ENCODE measurements at places on chromosomes 6 and 20.

GRCh38 chr6:42778122-42778521 lies 3.7 kb upstream of the BICRAL start:
- no peak for DNase-seq
- no peak overlapping the region for H3K4me3 ChIP-seq
- peaks cover 2% of the 10 kb centered on the region for H3K36me3 ChIP-seq

GRCh38 chr6:10441655-10442009 lies 26.8 kb upstream of the TFAP2A start:
- no peak overlapping the region for H3K4me3 ChIP-seq
- no peaks in the 10 kb centered on the region for H3K4me1 ChIP-seq
- no peaks in the 10 kb centered on the region for H3K27me3 ChIP-seq
- no peak for DNase-seq

DNA sequence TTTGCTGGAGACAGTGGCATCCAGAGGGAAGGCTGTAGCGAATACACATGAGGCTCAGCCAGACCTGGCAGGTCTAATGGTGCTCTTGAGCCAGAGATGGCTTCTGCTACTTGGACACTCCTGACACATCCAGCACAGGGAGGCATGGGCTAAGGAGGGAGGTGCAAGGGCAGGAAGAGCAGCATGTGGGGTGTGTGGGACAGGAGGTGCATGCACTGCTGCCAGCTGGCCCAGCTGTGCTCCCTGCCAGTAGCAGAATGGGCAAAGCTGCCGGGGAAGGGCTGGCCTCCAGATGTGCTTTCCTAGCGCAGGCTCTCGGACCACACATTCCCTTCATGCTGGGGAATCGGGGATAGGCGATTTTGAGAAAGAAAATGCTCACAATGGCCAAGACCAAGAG lies 309.2 kb downstream of the CDC5L start:
- no peaks in the 10 kb centered on the region for H3K27me3 ChIP-seq
- no peak for DNase-seq
- H3K4me1 ChIP-seq = no peaks in the 10 kb centered on the region
- no peak overlapping the region for H3K27ac ChIP-seq
- no peaks in the 10 kb centered on the region for H3K36me3 ChIP-seq

- H3K27ac ChIP-seq = no peak overlapping the region
- H3K27me3 ChIP-seq = no peaks in the 10 kb centered on the region
- no peak overlapping the region for H3K4me3 ChIP-seq
- no peak for DNase-seq
- peaks cover 15% of the 10 kb centered on the region for H3K4me1 ChIP-seq
Measured at GRCh38 chr20:48126227-48126740, 341.0 kb upstream of the SULF2 start.

GRCh38 chr6:107642095-107642860 lies 152.4 kb downstream of the SOBP start:
- H3K36me3 ChIP-seq = peaks cover 4% of the 10 kb centered on the region
- H3K4me3 ChIP-seq = no peak overlapping the region
- no peak overlapping the region for H3K27ac ChIP-seq
- peaks cover 5% of the 10 kb centered on the region for H3K4me1 ChIP-seq

GRCh38 chr6:83978324-83978734 lies 55.2 kb upstream of the MRAP2 start:
- H3K27ac ChIP-seq = no peak overlapping the region
- peaks cover 18% of the 10 kb centered on the region for H3K4me1 ChIP-seq
- DNase-seq = no peak
- no peaks in the 10 kb centered on the region for H3K36me3 ChIP-seq
- no peak overlapping the region for H3K4me3 ChIP-seq

- H3K36me3 ChIP-seq = no peaks in the 10 kb centered on the region
- H3K27ac ChIP-seq = no peak overlapping the region
- no peak overlapping the region for H3K4me3 ChIP-seq
- no peaks in the 10 kb centered on the region for H3K27me3 ChIP-seq
- H3K4me1 ChIP-seq = peaks cover 1% of the 10 kb centered on the region
Measured at GRCh38 chr6:136609873-136610706, 59.9 kb upstream of the MAP7 start.

DNA sequence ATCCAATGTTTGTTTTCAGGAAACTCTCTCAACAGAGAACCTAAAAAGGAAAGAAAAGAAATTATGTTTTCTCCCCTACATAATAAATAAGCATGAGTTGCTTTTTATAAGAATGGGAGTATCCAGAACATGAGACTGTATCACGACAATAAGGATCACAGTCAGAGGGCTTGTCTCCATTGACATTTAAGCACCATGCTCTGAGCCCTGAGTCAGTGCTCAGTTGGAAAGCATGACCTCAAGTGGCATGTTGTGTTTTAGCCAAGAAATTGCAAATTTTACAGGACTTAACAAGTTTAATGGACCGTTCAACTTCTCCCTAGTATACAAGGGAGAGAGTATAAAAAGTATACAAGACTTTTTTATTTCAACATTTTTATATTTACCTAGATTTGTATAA lies 431.6 kb downstream of the GJA1 start:
- no peaks in the 10 kb centered on the region for H3K27me3 ChIP-seq
- no peaks in the 10 kb centered on the region for H3K36me3 ChIP-seq
- no peaks in the 10 kb centered on the region for H3K4me1 ChIP-seq
- H3K27ac ChIP-seq = no peak overlapping the region
